ENCODE measurements at places on chromosomes 1 and 21. TPM values are rescaled to one million over a fixed set of nuclear protein-coding genes. Genes with fewer than 3 reads are reported as not detected.

The S100A14 gene
- 142 TPM for total RNA-seq

DNA sequence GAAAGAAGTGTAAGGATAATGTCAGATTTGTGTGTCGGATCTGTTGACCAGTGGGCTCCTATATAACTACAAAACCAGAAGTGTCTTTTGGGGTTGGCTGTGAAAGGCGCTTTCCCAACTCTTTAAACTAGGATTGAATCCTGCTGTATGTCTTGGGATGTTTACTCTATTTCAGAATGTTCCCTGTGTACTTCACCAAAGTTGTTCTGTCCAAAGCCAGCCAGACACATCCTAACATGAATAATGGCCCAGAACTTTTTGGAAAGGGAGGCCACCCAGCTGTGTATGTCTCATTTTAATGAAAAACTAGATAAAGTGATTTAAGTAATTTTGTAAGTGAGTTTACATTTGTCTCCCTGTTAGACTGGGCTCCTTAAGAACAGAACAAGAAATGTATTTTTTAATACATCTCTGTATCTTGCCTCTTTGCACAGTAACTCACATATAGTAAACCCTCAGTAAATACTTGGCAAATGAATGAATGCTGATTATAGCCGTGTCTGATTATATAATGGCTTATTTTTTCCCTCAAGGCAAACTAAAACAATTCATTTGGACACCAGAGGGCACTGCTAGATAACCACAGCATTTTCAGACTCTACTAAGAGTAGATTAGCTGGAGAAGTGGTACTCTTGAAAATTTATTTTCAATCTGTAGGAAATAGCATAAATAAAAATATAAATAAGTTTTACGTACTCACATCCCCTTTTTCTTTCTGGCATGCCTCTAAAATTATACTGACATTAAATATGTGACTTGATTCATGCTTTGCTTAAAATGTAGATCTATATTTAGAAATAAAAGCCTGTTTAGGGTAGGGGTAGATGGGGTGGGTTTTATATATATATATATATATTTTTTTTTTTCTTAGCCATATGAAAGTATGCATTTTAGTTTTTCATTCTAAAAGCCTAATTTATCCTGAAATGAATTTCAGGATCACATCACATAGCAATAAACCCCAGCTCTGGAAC, 23.8 kb downstream of the TSEN15 start:
- no peak for DNase-seq

- DNase-seq, result no peak
Measured at GRCh38 chr1:27103498-27103897, 51.4 kb downstream of the SLC9A1 start.

DNA sequence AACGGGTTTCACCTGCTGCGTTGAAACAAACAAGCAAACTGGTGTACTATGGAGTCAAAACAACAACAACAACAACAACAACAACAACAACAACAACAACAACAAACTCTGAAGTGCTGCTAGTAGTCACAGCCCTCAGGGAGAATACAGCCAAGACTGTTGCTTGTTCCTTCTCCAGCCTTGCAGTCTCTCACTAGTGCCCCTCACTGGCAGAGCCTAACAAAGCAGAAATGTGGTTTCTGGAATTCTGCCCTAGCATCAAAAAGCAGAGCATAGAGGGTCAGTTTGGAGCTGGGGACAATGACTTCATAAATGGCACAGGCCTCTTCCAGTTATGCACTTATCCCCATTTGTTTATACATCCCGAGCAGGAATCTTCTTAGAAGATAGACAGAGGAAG, 187.4 kb downstream of the KCNK2 start:
- DNase-seq, result no peak
